Substantia nigra (tissue), 51 donors: ENCODE measurements at places on chromosomes 7 and 10.

DNA sequence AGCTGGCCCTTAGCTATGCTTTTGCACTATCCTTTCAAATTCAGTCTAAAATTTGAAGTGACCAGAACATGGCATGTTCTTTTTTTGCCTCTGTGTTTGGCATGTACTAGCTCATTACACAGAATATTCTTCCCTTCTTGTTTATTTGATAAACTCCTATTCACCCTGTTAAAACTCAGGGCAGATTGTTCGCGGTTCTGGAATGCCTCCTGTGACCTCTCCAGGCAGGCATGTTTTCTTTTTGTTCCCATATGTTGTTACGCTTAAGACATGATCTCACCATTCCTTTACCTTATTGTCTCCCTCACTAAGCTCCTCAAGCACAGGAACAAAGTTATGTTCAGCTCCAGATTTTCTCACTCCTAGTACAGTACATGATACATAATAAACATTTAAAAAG, 181.7 kb downstream of the CCSER2 start:
- no peak for DNase-seq

- DNase-seq, result no peak
These were observed 253.9 kb downstream of the PPP1R3A start for GRCh38 chr7:113664867-113665266.

DNA sequence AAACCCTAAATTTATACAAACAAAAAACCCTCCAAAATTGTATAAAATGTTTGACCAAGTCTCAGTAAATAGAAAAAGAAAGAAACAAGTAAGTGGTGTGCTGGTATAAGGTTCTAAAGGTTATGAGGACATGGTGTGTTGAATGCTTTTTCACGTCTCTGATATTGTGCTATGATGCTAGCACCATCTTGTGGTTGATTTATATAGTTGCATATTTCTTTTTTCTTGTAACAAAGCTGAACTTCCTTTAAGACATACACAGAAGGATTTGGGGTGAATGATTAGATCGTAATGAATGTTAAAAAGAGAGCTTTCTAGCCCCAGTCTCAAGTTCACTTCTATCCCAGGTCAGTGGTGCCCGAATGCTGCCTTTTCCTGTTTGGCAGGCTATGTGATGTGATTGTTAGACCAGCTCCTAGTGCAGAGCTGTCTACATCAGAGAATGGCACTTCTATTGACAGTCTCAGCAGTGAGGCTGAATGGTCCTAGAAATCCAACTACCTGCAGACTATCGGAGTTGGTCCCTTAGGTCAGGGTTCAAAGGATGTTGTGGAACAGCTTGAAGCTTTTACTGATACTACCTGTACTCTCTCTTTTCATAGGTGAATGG, 25.0 kb downstream of the VTI1A start:
- no peak for DNase-seq

- DNase-seq, result no peak
These were observed 15.9 kb downstream of the PRKG1 start for GRCh38 chr10:51090190-51090589.

- DNase-seq, result no peak
These were observed 711.1 kb upstream of the SEMA3D start for GRCh38 chr7:85897967-85898366.
